Left lobe of liver (tissue), 2 donors: ENCODE measurements at places on chromosomes 16 and 17. TPM values are rescaled to one million over a fixed set of nuclear protein-coding genes. Genes with fewer than 3 reads are reported as not detected.

The KRT36 gene
- not detected for total RNA-seq

The DHRS11 gene
- total RNA-seq: 11.3 TPM

The VTN gene
- 3,241 TPM for total RNA-seq

GRCh38 chr16:13779676-13780075 is 140.3 kb upstream of the ERCC4 start:
- no peak for DNase-seq

DNA sequence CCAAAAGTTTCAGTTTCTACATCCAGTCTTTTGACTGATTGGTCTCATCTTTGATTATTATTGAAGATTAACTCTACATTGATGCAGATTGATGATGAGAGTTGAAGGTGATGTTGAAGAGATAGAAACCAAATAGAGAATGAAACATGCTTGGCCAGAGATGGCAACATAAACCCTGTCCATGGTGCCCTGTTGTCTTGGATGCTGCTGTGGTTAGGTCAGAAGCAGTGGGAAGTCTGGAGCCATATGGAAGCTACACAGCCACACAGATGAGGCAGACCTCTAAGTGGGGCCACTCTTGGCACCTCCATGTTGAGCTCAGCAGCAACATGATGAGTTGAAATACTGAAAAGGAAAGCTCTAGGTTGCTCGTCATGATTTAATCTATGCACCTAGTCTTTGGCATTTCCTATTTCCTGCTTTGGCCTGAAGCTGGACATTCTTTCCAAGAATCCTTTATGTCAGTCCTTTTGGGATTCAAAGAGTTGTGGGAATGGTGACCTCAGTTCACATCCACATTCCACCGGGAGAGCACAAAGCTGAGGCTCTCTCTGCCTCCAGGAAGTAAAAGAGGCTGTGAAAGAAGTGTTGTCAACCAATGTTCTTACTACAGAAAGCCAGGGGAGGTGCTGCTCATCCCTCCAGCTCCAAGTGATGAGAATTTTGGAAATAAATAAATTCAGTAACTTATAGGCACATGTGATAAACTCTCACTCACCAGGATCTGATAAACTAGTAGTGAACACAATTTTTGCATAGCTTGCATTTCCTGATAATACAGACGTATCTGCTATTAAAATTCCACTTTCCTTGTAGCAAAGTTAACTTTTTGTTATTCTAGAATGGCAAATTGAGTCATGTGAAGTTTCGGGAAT is 127.7 kb upstream of the MAF start:
- DNase-seq: no peak

GRCh38 chr16:89290887-89291286 is 73.4 kb downstream of the ZNF778 start:
- DNase-seq: no peak

- no peak for DNase-seq
These were observed 8.5 kb upstream of the FBXL19 start for GRCh38 chr16:30914830-30915229.

DNA sequence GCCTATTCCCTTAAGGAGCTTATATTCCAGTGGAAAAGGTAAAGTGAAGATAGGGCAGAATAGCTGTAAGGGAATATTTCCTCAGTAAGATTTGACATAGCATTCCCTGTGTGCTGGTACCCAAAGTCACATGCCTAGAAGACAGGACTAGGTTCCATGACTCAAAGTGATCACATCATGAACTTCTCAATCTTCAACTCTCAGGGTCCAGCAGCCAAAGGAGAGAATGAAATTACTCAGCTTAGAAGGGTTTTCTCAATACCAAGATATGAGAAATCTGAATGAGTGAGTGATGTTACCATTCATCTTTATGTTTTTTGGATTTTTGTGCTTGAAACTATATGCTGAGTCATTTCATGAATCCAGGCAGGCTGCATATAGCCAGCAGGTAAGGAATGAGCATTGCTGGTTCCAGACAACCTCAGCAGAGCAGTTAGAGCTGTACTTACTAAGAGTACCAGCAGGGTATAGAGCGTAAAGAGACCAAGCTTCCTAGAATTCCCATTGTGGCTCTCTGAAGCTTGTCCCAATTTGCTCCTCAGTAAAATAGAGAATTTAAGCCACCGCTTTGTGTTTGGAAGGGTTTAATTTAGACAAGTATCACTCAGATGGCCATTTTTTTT is 91.1 kb downstream of the ANKFN1 start:
- no peak for DNase-seq

DNA sequence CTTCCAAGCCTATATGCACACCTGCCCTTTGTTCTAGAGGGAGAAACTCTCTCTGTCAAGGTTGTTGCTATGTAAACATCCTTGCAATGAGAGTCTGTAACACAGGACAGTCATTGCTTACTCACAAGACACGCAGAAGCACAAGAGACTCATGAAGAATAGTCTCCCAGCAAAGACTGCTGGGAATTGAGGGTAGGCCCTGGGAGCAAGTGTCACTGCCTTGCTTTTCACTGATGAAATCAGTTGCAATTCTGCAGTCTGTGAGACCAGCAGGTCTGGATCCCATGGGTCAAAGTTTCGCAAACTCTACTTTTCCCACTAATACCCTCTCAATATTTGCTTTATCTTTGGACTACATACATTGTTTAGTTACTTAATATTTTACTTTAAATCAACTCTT is 177.4 kb downstream of the FTO start:
- DNase-seq: no peak

DNA sequence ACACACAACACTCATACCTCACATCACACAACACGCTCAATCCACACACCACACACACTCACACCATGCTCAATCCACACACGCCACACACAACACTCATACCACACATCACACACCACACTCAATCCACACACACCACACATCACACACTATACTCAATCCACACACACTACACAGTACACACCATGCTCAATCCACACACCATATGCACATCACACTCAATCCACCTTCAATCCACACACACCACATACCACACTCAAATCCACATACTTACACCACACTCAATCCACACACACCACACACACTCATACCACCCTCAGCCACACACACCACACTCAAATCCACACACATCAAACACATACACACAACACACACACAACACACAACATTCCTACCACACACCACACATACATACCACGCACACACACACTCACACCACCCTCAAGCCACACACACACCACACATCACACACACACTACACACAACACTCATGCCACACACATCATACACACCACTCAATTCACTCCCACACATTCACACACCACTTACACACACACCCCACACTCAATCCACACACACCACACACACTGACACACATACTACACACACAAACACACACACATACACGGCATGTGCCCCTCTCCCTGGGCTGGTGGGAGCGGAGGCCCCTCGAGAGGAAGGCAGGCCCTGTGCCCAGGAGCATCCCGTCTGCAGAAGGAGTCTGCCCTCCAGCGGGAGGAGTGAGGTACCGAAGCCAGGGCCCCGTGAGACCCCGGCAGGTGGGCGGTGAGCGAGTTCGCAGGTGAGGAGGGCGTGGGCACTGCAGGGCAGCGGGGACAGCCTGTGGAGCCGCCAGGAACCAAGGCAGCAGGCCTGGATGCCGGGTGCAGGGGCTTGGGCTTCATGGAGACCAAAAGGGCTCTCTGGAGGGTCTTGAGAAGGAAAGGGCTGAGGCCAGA is 33.1 kb upstream of the RPTOR start:
- no peak for DNase-seq

GRCh38 chr17:76370261-76370993 is 14.0 kb upstream of the SPHK1 start:
- DNase-seq: peak; percentile 63

- DNase-seq: peak; percentile 86
These were observed at the start of gene IKZF3 for GRCh38 chr17:39863918-39864746. TSS of gene IKZF3 (minus strand) at chr17:39864312. CDS start at chr17:39864126, 186 bp downstream.

GRCh38 chr17:9192010-9192409 is 170.7 kb downstream of the NTN1 start:
- DNase-seq: no peak

GRCh38 chr16:11151156-11151884 is 104.7 kb downstream of the SOCS1 start:
- no peak for DNase-seq
